ENCODE measurements at places on chromosomes 3 and 15. TPM values are rescaled to one million over a fixed set of nuclear protein-coding genes. Genes with fewer than 3 reads are reported as not detected.

GRCh38 chr15:89778861-89779260, 2.7 kb downstream of the MESP2 start:
- peaks cover 21% of the 10 kb centered on the region for H3K4me1 ChIP-seq
- H3K36me3 ChIP-seq, result no peaks in the 10 kb centered on the region
- H3K27ac ChIP-seq, result no peak overlapping the region

Gene GOLGA8O
- 1.1 TPM for total RNA-seq

Gene VEPH1
- total RNA-seq, result 23.2 TPM

- no peaks in the 10 kb centered on the region for H3K27me3 ChIP-seq
- no peak overlapping the region for H3K27ac ChIP-seq
- H3K4me3 ChIP-seq, result no peak overlapping the region
- no peaks in the 10 kb centered on the region for H3K36me3 ChIP-seq
Observed at GRCh38 chr3:189826566-189826965, 195.4 kb downstream of the TP63 start.

DNA sequence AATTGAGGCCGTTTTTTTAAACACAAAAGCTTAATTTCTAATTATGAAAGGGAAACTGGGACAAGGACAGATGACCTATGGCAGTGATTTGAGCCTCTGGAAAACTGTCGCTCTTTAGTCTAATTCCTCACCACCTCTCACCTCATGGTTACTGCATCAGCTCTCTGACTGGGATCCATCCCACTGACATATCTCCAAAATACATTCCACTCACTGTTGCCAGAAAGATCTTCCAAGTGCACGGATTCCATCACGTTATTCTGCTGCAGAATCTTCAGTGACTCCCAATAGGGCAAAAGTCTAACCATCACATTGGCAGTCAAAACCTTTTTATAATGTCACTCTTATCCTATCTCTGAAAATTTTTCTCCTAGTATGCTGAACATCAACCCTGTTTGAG, 132.3 kb upstream of the MB21D2 start:
- H3K27ac ChIP-seq, result no peak overlapping the region
- no peaks in the 10 kb centered on the region for H3K27me3 ChIP-seq
- H3K36me3 ChIP-seq, result no peaks in the 10 kb centered on the region
- DNase-seq, result no peak

Gene CSPG5
- under 0.01 TPM for total RNA-seq

- no peak overlapping the region for H3K27ac ChIP-seq
- peak; percentile 84 for DNase-seq
- H3K4me1 ChIP-seq, result no peaks in the 10 kb centered on the region
- H3K27me3 ChIP-seq, result peaks cover 38% of the 10 kb centered on the region
- no peak overlapping the region for H3K4me3 ChIP-seq
Observed at GRCh38 chr15:77627581-77627980, 5.1 kb downstream of the LINGO1 start.

DNA sequence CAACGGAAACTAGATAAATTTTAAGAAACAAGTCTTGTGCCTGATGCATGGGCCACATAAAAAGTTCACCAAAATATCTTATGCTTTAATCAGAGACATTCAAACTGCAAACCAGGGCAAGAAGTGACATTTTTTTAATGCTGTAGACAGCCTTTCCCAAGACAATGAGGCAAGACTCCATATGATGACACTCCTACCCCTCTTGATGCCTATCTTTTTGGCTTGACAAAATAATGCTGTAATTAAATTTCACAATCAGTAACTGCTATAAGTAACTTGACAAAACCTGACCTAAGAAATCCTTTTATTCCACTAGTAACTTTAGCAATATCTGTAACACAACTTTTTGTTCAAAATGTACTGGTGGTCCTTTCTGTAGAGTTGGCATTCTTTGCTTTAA, 48.7 kb downstream of the ECT2 start:
- H3K4me1 ChIP-seq, result peaks cover 3% of the 10 kb centered on the region
- H3K27ac ChIP-seq, result no peak overlapping the region
- H3K27me3 ChIP-seq, result no peaks in the 10 kb centered on the region
- no peak for DNase-seq

Gene C3orf70
- 1.4 TPM for total RNA-seq

- peaks cover 7% of the 10 kb centered on the region for H3K4me1 ChIP-seq
- H3K27me3 ChIP-seq, result no peaks in the 10 kb centered on the region
- DNase-seq, result no peak
- H3K36me3 ChIP-seq, result no peaks in the 10 kb centered on the region
Observed at GRCh38 chr3:107969525-107969924, 121.3 kb downstream of the CD47 start.

- no peaks in the 10 kb centered on the region for H3K27me3 ChIP-seq
- no peak overlapping the region for H3K4me3 ChIP-seq
- DNase-seq, result no peak
- H3K36me3 ChIP-seq, result no peaks in the 10 kb centered on the region
Observed at GRCh38 chr3:64895991-64896895, 208.4 kb upstream of the ADAMTS9 start.

DNA sequence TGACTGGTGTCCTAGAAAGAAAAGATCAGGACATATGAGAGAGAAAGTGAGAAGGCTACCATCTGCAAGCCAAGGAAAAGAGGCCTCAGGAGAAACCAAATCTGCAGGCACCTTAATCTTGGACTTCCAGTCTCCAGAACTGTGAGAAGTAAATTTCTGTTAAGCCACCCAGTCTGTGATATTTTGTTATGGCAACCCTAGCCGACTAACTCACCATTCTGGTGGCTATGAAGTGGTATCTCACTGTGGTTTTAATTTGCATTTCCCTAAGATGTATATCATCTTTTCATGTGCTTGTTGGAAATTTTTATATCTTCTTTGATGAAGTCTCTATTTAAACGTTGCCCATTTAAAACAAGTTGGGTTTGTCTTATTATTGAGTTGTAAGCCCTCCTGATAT, 40.6 kb downstream of the ILDR1 start:
- H3K27ac ChIP-seq, result no peak overlapping the region
- H3K27me3 ChIP-seq, result no peaks in the 10 kb centered on the region
- no peak for DNase-seq
- no peaks in the 10 kb centered on the region for H3K36me3 ChIP-seq

Gene SLC30A4
- 17.4 TPM for total RNA-seq

DNA sequence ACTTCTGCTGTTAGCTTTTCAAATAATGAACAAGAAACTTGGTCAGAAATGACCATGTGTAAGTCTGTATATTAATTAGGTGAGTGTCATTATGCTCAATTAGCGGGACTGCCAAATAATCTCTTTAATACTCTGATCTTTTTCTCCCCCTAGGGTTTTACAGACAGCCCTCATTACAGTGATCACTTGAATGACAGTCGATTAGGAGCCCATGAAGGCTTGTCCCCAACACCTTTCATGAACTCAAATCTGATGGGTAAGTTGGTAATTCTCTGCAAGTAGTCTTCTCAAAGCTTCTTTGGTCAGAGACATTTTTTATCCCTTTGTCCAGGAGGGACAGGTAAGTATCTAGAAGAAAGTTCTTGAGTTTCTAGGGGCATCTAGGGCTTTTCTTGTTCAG, 173.2 kb downstream of the TCF12 start:
- no peaks in the 10 kb centered on the region for H3K4me1 ChIP-seq
- H3K4me3 ChIP-seq, result no peak overlapping the region
- peaks cover 3% of the 10 kb centered on the region for H3K36me3 ChIP-seq

GRCh38 chr3:130433306-130433705, 83.7 kb upstream of the COL6A6 start:
- H3K36me3 ChIP-seq, result no peaks in the 10 kb centered on the region
- H3K27ac ChIP-seq, result no peak overlapping the region
- no peaks in the 10 kb centered on the region for H3K27me3 ChIP-seq
- no peak overlapping the region for H3K4me3 ChIP-seq

DNA sequence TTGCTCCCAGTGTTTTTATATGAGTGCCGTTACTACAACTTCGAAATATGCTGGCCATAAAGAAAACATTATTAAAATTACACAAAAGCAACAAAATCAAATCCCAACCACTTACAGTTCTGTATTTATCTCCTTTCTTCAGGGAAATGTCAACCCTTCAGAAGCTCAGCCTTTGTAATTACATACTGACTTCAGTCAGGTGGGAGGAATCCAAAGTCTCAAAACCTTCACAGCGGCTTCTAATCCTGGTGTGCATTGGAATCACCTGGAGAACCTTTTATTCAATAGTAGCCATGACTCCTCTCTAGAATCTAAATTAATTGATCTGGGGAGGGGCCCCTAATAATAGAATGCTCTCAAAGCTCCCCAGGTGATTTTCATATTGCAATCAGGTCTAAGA, 463.7 kb upstream of the ARHGEF26 start:
- H3K36me3 ChIP-seq, result no peaks in the 10 kb centered on the region
- H3K27me3 ChIP-seq, result no peaks in the 10 kb centered on the region
- DNase-seq, result no peak
- no peak overlapping the region for H3K4me3 ChIP-seq

Gene GOLGA8Q
- total RNA-seq, result 0.36 TPM

Gene MKRN2OS
- not detected for total RNA-seq

DNA sequence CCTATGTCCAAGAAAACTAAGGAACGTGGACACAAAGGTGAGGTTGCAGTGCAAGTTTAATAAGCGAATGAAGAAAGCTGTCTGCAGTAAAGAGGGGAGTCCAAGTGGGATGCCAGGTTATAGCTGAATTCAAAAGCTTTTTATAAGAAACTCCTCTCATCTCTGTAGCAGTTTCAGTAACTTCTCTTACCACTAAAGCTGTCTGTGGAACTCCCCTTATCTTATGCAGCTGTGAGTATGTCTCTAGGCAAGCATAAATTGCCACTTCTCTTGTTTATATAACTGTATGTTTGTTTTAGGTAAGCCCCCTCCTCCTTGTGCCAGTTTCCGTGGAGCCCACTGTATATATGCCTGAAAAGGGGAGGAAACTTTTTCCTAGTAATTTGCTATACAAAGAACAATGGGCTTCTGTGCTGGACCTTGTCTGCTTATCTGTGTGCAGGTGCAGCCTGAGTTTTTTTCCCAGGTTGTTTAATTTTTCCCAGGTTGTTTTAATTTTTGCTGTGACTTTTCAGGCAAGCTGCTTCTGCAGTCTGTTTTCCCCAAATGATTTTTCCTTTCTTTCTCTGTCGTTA, 875.1 kb upstream of the EPHA6 start:
- H3K4me1 ChIP-seq, result no peaks in the 10 kb centered on the region
- H3K27ac ChIP-seq, result no peak overlapping the region
- no peak overlapping the region for H3K4me3 ChIP-seq
- no peak for DNase-seq
- no peaks in the 10 kb centered on the region for H3K36me3 ChIP-seq

Gene ALG1L2
- 0.29 TPM for total RNA-seq

GRCh38 chr3:194672876-194673275, 885 bp upstream of the LSG1 start:
- H3K27ac ChIP-seq, result peak overlapping the region; percentile 100
- H3K4me3 ChIP-seq, result peak overlapping the region; percentile 94
- DNase-seq, result no peak

DNA sequence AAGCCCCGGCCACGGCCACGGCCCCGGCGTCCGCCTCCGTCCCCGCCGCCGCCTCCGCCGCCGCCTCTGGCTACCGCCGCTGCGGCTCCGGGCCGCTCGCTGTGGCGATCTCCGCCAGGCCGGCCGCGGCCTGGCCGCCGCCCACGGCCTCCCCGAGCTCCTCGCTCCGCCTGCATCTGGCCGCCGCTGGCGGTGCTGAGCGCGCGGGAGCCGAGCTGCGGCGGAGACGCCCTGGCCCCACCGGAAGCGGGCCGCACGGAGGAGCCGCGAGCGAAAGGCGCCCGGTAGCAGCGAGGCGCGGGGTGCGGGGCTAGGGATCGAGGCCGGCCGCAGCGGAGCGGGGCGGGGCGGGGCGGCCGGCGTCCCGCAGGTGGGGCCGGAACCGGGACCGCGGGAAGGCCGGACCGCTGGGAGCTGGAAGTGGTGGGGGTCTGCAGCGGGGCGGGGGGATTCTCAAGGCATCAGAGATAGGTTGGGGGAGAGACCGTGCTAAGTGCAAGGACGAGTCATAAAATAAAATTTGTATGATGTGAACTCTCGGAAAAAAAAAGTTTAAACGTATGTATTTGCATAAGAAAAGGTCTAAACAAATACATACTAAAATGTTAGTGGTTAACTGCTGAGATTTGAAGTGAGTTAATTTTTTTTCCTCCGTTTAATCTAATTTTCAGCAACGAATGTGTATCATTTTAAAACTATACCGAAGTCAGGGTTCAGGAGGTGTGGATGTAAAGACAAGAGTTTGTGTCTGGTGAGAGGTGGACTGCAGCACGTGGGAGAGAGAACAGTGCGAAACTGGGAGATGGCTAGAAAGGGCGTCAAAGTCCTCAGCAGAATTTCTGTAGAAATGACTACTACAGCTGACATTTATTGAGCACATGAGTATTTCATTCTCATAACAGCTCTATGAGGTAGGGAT, at the start of gene AVEN:
AVEN (minus strand) TSS at position 334 of the 919 bp plus-strand sequence; CDS start at position 176, 158 bp downstream.
- H3K36me3 ChIP-seq, result no peaks in the 10 kb centered on the region
- no peaks in the 10 kb centered on the region for H3K27me3 ChIP-seq

GRCh38 chr3:78610462-78611125, 1157.2 kb downstream of the ROBO1 start:
- H3K4me3 ChIP-seq, result no peak overlapping the region
- DNase-seq, result no peak
- H3K4me1 ChIP-seq, result no peaks in the 10 kb centered on the region
- no peak overlapping the region for H3K27ac ChIP-seq
- H3K36me3 ChIP-seq, result peaks cover 5% of the 10 kb centered on the region
- H3K27me3 ChIP-seq, result no peaks in the 10 kb centered on the region

Gene CDCP1
- 7.6 TPM for total RNA-seq

Gene PIERCE2
- total RNA-seq, result 5.3 TPM

Gene SSUH2
- not detected for total RNA-seq

GRCh38 chr15:20345401-20345958, 196.1 kb downstream of the GOLGA6L6 start:
- DNase-seq, result peak; percentile 88
- no peak overlapping the region for H3K4me3 ChIP-seq
- H3K36me3 ChIP-seq, result no peaks in the 10 kb centered on the region
- H3K27ac ChIP-seq, result no peak overlapping the region
- no peaks in the 10 kb centered on the region for H3K4me1 ChIP-seq

DNA sequence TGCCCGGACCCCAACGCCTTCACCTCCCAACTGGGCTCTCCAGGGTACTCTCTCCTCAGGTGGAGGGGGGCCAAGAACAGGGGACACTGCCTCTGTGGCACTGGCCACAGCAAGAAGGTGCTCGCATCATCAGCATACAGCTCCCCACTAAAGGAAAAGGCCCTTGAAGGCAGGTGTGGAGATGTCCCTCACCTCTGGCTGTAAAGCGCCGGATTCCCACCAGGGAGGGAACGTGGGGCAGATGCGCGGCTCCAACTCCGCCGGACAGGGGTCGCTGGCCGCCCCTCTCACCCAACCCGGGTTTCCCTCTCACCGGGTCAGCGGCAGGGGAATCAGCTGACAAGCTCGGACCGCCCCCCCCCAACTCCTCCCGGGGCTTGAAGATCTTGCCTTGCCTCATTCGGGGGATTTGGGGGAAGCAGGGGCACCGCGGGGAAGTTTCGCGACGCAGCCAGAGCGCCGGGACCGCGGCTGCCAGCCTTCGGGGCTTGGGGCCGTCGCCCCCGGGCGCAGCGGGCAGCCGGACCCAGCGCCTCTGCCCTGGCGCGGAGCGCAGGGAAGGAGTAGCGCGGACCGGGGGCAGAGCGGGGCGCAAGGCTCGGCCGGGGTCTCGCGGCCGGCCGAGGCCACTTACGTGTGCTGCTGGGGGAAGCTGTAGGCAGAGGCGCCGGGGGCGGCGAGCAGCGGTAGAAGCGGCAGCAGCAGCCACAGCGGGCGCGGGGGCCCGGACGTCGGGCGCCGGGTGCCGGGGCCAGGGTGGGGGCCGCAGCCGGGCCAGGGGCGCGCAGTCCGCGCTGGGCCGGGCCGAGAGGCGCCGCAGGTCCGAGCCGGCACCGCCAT, 630 bp downstream of the CACNA2D2 start:
- no peak overlapping the region for H3K4me3 ChIP-seq
- H3K4me1 ChIP-seq, result no peaks in the 10 kb centered on the region
- no peaks in the 10 kb centered on the region for H3K36me3 ChIP-seq
- H3K27ac ChIP-seq, result no peak overlapping the region

- no peaks in the 10 kb centered on the region for H3K4me1 ChIP-seq
- H3K4me3 ChIP-seq, result no peak overlapping the region
- no peak for DNase-seq
- H3K27ac ChIP-seq, result no peak overlapping the region
- H3K27me3 ChIP-seq, result peaks cover 4% of the 10 kb centered on the region
- no peaks in the 10 kb centered on the region for H3K36me3 ChIP-seq
Observed at GRCh38 chr15:79065706-79066376, 24.7 kb downstream of the RASGRF1 start.

All from osteoblast (primary cell).